ENCODE measurements at places on chromosomes 6 and 20. TPM values are rescaled to one million over a fixed set of nuclear protein-coding genes. Genes with fewer than 3 reads are reported as not detected.

The BTNL2 gene
- not detected for total RNA-seq

The MYL9 gene
- total RNA-seq: 1.7 TPM

The TBXT gene
- total RNA-seq: not detected

The PRR3 gene
- total RNA-seq: 2.6 TPM

The C20orf202 gene
- not detected for total RNA-seq

The ELOVL4 gene
- 2.3 TPM for total RNA-seq

The KCNK15 gene
- under 0.01 TPM for total RNA-seq

The NRSN1 gene
- total RNA-seq: not detected

The ASIP gene
- total RNA-seq: not detected

The GPLD1 gene
- total RNA-seq: under 0.01 TPM
